Smooth muscle cell of bladder (primary cell): ENCODE measurements at places on chromosomes 11 and 22. TPM values are rescaled to one million over a fixed set of nuclear protein-coding genes. Genes with fewer than 3 reads are reported as not detected.

Gene ZNF215
- total RNA-seq: 3.1 and 4.3 TPM in 2 replicates

Gene OR51I1
- total RNA-seq: 0.28 TPM in 1 of 2 replicates, not detected in the other

Gene SYNGR1
- 19.5 TPM in 2 replicates for total RNA-seq

Gene RNF214
- 6.7 and 7.9 TPM in 2 replicates for total RNA-seq

Gene MAP6
- 1.4 and 1.8 TPM in 2 replicates for total RNA-seq

Gene MS4A15
- total RNA-seq: not detected in 2 replicates

Gene LGR4
- total RNA-seq: 8.1 and 8.7 TPM in 2 replicates

Gene RGL4
- total RNA-seq: not detected in 2 replicates

Gene KCNQ1OT1
- 4.0 and 4.9 TPM in 2 replicates for total RNA-seq

Gene OR8A1
- not detected in 2 replicates for total RNA-seq

Gene CHADL
- 0.71 and 1.8 TPM in 2 replicates for total RNA-seq

Gene SPON1
- 18.3 and 30.8 TPM in 2 replicates for total RNA-seq

Gene CELSR1
- 0.14 and 0.65 TPM in 2 replicates for total RNA-seq

Gene OR4D5
- under 0.01 TPM in 1 of 2 replicates, not detected in the other for total RNA-seq

Gene TRIM49
- total RNA-seq: not detected in 2 replicates

Gene TMEM86A
- total RNA-seq: 0.57 and 0.83 TPM in 2 replicates

Gene JOSD1
- 39.8 and 40.2 TPM in 2 replicates for total RNA-seq

Gene OR51E1
- 0.09 TPM in 1 of 2 replicates, not detected in the other for total RNA-seq

Gene RAC2
- total RNA-seq: 2.4 and 2.8 TPM in 2 replicates

Gene DENND6B
- total RNA-seq: 1.6 and 2.1 TPM in 2 replicates

Gene LRRC10B
- total RNA-seq: not detected in 2 replicates

Gene CLCF1
- total RNA-seq: 3.4 and 4.4 TPM in 2 replicates

Gene IGLL5
- total RNA-seq: not detected in 2 replicates

Gene ATG2A
- 6.5 and 8.0 TPM in 2 replicates for total RNA-seq

Gene TST
- total RNA-seq: 34.2 and 43.7 TPM in 2 replicates

Gene CHRM4
- not detected in 2 replicates for total RNA-seq

Gene PANX3
- not detected in 2 replicates for total RNA-seq

Gene P4HA3
- 20.8 and 35.9 TPM in 2 replicates for total RNA-seq

Gene AGBL2
- 0.83 and 2.0 TPM in 2 replicates for total RNA-seq

Gene PLA2G6
- 14.1 and 16.8 TPM in 2 replicates for total RNA-seq

Gene C11orf86
- 0.28 TPM in 2 replicates for total RNA-seq

Gene ABTB2
- 3.1 and 3.8 TPM in 2 replicates for total RNA-seq

Gene CCDC15
- total RNA-seq: 0.65 and 0.71 TPM in 2 replicates

Gene YAP1
- total RNA-seq: 114 and 214 TPM in 2 replicates

Gene C11orf21
- total RNA-seq: not detected in 2 replicates

Gene SLC22A25
- total RNA-seq: not detected in 2 replicates

Gene CSNK2A3
- 1.00 and 1.1 TPM in 2 replicates for total RNA-seq

Gene DRICH1
- total RNA-seq: 0.37 TPM in 1 of 2 replicates, not detected in the other

Gene ACTN3
- 0.14 and 0.18 TPM in 2 replicates for total RNA-seq

Gene PRDM11
- 3.4 and 4.0 TPM in 2 replicates for total RNA-seq

Gene CHRNA10
- total RNA-seq: 0.43 and 0.83 TPM in 2 replicates

Gene OR8G1
- total RNA-seq: not detected in 2 replicates

Gene SLC22A12
- total RNA-seq: not detected in 2 replicates

Gene MRGPRF
- 29.7 and 29.9 TPM in 2 replicates for total RNA-seq

Gene OR5A1
- total RNA-seq: not detected in 2 replicates

Gene DCDC1
- under 0.01 and 0.09 TPM in 2 replicates for total RNA-seq
